ENCODE measurements at places on chromosomes 3 and 15. TPM values are rescaled to one million over a fixed set of nuclear protein-coding genes. Genes with fewer than 3 reads are reported as not detected.

The TMEM212 gene
- total RNA-seq = not detected

The SMCO1 gene
- not detected for total RNA-seq

The RTP4 gene
- total RNA-seq = 0.18 TPM

The ST8SIA2 gene
- not detected for total RNA-seq

The SLC12A1 gene
- not detected for total RNA-seq

The EIF3J gene
- 28.9 TPM for total RNA-seq

The FAM107A gene
- 7.0 TPM for total RNA-seq

The PKM gene
- 1,517 TPM for total RNA-seq

The PTPN9 gene
- 24.0 TPM for total RNA-seq

The PROK2 gene
- not detected for total RNA-seq

The SLC35G2 gene
- total RNA-seq = 25.1 TPM
